ENCODE measurements at places on chromosomes 12 and 14. TPM values are rescaled to one million over a fixed set of nuclear protein-coding genes. Genes with fewer than 3 reads are reported as not detected.

GRCh38 chr14:91835920-91836843 is 31.2 kb downstream of the TC2N start:
- H3K4me3 ChIP-seq: peak overlapping the region; percentile 84
- DNase-seq: peak; percentile 83
- peak overlapping the region; percentile 26 for H3K27ac ChIP-seq
- H3K36me3 ChIP-seq: peaks cover 65% of the 10 kb centered on the region

- H3K27ac ChIP-seq: no peak overlapping the region
- H3K36me3 ChIP-seq: peaks cover 51% of the 10 kb centered on the region
- H3K4me3 ChIP-seq: no peak overlapping the region
- no peaks in the 10 kb centered on the region for H3K27me3 ChIP-seq
- peak; percentile 29 for DNase-seq
These were observed 57.1 kb downstream of the NIN start for GRCh38 chr14:50773632-50774541.

DNA sequence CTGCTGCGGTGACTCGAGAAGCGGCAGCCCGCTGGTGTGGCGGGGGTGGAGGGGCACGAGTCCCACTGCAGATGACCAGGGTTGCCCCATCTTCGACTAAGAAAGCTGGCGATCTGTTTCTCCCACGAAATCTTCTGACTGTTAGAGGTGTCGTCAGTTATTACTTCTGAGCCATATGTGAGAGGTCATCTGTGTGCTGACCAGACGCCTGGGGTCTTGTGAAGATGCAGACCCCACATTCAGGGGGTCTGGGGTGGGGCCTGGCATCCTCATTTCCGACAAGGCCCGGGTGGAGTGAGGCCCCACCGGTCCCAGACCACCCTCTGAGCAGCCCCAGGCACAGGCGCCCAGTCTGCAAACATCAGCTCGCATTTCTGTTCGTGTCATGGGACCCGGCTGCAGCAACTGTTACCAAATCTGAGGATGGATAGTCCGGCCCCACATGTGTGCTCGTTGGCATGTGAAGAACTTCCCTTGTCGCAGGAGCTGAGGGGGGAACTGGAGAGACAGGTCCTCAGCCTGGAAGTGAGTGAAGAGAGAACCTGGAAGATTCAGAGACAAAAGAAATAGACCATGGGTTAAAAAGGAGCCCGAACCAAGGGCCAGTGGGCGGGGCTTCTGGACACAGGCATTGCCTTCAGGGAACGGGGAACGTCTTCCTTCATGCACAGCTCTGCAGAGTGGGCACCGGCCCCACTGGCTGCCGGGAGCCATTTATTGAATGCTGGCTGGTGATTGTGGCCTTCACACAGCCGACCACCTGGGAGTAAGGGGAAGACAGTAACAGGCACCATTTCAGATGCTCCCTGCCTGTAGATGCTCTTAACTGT is 135.2 kb downstream of the ADGRD1 start:
- H3K4me1 ChIP-seq: peaks cover 12% of the 10 kb centered on the region
- no peaks in the 10 kb centered on the region for H3K36me3 ChIP-seq
- no peak overlapping the region for H3K27ac ChIP-seq
- no peak for DNase-seq

GRCh38 chr12:50778663-50779590 is 15.0 kb downstream of the ATF1 start:
- peaks cover 9% of the 10 kb centered on the region for H3K36me3 ChIP-seq
- no peak overlapping the region for H3K4me3 ChIP-seq
- no peak for DNase-seq
- no peak overlapping the region for H3K27ac ChIP-seq
- peaks cover 5% of the 10 kb centered on the region for H3K4me1 ChIP-seq
- no peaks in the 10 kb centered on the region for H3K27me3 ChIP-seq

DNA sequence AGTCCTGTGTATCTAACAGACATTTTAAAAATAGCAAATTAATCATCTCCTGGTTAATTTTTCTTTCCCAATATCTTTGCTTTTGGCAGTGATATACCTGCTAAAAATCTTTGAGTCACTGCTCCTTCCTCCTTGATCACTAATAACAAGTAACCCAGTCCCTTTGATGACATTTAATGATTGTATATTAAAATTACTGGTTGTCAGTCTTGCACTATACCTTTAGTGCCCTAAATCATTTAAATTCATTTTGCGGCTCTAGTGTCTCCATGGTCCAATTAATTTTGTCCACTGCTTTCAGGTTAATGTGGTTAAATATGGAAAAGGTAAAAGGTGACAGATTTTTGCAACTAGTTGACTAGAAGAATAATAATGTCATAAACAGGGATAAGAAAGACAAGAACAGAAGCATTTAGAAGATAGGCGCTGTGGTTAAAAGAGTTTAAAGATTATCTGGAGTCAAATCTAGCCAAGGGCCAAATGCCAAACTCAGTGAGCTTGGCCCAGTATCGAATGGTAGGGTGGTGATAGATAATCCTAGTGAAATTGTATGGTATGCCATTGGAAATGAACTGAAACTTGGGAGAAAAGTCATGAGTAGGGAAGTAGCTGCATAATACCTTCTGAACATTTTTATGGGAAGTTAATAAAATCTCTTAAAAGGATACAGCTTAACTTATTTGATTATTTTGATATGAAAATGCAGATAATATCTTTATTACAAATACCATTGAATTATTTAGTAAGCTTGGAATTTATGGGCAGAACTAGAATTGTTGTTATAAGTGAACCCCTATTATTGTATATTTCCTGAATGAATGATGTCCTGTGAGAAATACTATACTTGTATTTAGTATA is 115.0 kb downstream of the PCNX1 start:
- H3K4me3 ChIP-seq: no peak overlapping the region
- no peak for DNase-seq
- H3K27me3 ChIP-seq: no peaks in the 10 kb centered on the region
- no peak overlapping the region for H3K27ac ChIP-seq
- H3K4me1 ChIP-seq: peaks cover 24% of the 10 kb centered on the region

GRCh38 chr12:93624595-93625294 is 52.3 kb downstream of the SOCS2 start:
- no peak overlapping the region for H3K4me3 ChIP-seq
- H3K36me3 ChIP-seq: no peaks in the 10 kb centered on the region
- no peaks in the 10 kb centered on the region for H3K4me1 ChIP-seq
- DNase-seq: no peak
- no peak overlapping the region for H3K27ac ChIP-seq
- no peaks in the 10 kb centered on the region for H3K27me3 ChIP-seq

GRCh38 chr12:42534184-42534838 is 55.2 kb downstream of the PRICKLE1 start:
- H3K36me3 ChIP-seq: no peaks in the 10 kb centered on the region
- H3K27ac ChIP-seq: no peak overlapping the region

Gene FAM90A1
- total RNA-seq: 0.20 TPM

Gene KRT78
- not detected for total RNA-seq
